ENCODE measurements at places on chromosomes 13 and 19. TPM values are rescaled to one million over a fixed set of nuclear protein-coding genes. Genes with fewer than 3 reads are reported as not detected.

- DNase-seq: no peak
- no peaks in the 10 kb centered on the region for H3K27me3 ChIP-seq
- H3K27ac ChIP-seq: no peak overlapping the region
- no peaks in the 10 kb centered on the region for H3K4me1 ChIP-seq
- H3K36me3 ChIP-seq: peaks cover 45% of the 10 kb centered on the region
Measured at GRCh38 chr19:24057144-24057543, 29.8 kb upstream of the ZNF254 start.

DNA sequence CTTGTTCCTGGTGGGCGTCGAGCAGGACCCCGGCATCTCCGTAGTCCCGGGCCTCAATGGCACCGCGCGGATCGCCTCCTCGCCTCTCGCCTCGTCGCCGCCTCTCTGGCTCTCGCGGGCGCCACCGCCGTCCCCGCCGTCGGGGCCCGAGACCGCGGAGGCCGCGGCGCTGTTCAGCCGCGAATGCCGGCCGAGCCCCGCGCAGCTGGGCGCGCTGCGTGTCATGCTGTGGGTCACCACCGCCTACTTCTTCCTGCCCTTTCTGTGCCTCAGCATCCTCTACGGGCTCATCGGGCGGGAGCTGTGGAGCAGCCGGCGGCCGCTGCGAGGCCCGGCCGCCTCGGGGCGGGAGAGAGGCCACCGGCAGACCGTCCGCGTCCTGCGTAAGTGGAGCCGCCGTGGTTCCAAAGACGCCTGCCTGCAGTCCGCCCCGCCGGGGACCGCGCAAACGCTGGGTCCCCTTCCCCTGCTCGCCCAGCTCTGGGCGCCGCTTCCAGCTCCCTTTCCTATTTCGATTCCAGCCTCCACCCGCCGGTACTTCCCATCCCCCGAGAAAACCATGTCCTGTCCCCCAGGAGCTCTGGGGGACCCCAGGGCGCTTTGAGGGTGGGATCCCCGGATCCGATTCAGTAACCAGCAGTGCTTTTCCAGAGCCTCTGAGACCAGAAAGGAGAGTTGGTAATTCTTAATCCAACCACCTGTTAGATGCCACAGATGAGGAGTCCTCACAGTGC is 885 bp downstream of the MLNR start:
- H3K36me3 ChIP-seq: no peaks in the 10 kb centered on the region
- H3K4me3 ChIP-seq: peak overlapping the region; percentile 31
- peak; percentile 26 for DNase-seq
- peaks cover 19% of the 10 kb centered on the region for H3K4me1 ChIP-seq

GRCh38 chr13:76438050-76438449 is 448.2 kb downstream of the KCTD12 start:
- H3K27ac ChIP-seq: no peak overlapping the region
- H3K36me3 ChIP-seq: no peaks in the 10 kb centered on the region
- H3K4me1 ChIP-seq: no peaks in the 10 kb centered on the region
- no peak for DNase-seq
- no peaks in the 10 kb centered on the region for H3K27me3 ChIP-seq

DNA sequence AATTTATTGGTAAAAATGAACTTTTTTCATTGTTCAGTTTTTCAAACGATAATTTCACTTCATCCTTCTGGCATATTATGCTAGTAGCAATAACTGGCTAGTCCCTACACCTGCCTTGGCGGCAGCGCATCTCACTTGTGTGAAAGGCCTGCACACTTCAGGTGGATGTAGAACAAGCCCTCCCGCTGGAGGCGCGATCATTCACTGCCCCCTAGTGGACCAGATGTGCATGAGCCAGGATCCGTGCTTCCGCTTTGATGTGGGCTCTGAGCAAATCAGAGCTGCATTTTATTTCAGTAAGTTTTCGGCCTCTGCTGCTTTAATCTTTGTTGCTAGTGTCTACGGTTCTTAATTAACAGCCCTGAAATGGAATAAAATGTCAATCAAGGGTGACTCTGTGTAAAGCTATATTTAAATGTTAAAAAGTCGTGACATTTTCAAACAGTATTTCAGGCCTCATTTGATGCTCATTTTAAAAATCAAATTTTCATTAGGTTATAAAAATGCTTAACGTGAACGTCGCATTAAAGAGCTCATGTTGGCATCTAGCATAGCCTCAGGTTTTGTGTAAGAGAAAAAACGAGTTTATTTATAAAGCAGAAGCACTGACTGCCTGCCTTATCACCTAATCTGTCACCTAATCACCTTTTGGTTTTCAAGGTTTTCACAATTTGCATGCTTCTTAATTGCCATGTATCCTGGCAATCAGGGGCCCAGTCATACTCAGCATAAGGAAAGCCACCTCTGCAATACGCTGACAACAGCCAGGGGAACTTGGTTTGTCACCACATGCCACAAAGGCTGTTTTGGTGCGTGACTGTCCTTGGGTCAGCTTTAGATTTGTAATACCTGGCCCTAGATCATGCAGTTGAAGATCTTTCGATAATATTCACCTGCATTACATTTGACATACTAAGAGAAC is 112.2 kb downstream of the TEX26 start:
- no peaks in the 10 kb centered on the region for H3K4me1 ChIP-seq
- H3K36me3 ChIP-seq: no peaks in the 10 kb centered on the region
- no peak overlapping the region for H3K4me3 ChIP-seq
- DNase-seq: peak; percentile 87

The MAP4K1 gene
- 0.83 TPM for total RNA-seq

The SWSAP1 gene
- 1.5 TPM for total RNA-seq

Measured in right atrium auricular region (tissue), 2 donors.